ENCODE measurements at places on chromosomes 5 and 9.

DNA sequence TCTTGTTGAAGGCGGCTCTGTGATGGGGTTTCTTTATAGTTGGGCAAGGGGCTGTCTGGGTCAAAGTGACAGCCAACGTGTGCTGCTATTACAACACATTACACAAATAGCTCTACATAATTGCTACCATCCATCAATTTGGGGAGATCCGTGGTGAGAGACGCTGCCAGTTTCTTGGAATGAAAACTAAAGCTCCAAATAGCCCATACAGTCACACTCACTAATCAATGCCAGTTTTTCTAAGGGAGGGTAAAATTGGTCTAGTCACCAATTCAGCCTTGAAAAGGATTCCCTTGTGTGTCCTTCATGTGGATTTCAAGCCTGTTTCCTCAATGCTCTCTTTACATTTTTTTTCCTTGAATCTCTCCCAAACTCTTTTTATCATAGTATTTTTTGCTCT lies 343.3 kb upstream of the KLF4 start:
- H3K4me3 ChIP-seq = no peak overlapping the region
- DNase-seq = no peak
- H3K4me1 ChIP-seq = no peaks in the 10 kb centered on the region
- H3K36me3 ChIP-seq = no peaks in the 10 kb centered on the region
- no peak overlapping the region for H3K27ac ChIP-seq
- no peaks in the 10 kb centered on the region for H3K27me3 ChIP-seq

GRCh38 chr5:124301850-124302249 lies 444.6 kb downstream of the ZNF608 start:
- H3K36me3 ChIP-seq = no peaks in the 10 kb centered on the region
- no peak overlapping the region for H3K4me3 ChIP-seq
- no peaks in the 10 kb centered on the region for H3K4me1 ChIP-seq
- DNase-seq = no peak

DNA sequence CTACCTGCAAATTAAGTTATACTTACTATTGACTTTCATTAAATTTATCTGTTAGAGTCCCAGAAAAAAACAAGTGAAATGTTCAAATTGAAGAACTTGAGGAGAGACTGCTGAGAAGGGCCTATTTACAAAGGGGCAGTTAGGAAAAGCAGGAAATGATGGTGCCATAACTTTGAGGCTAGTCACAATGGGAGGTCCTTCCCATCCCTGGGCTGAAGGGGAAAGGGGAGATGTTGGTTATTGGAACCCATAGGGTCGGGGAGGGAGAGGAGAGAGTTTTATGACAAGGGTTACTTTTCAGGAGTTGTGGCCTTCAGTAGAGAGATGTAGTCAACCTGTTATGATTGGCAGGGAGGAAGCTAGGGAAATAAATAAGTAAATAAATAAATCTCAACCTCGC lies 169.1 kb downstream of the DMRT2 start:
- no peaks in the 10 kb centered on the region for H3K4me1 ChIP-seq
- H3K36me3 ChIP-seq = no peaks in the 10 kb centered on the region
- no peak for DNase-seq
- no peaks in the 10 kb centered on the region for H3K27me3 ChIP-seq
- no peak overlapping the region for H3K4me3 ChIP-seq

- no peaks in the 10 kb centered on the region for H3K27me3 ChIP-seq
- no peaks in the 10 kb centered on the region for H3K4me1 ChIP-seq
- H3K36me3 ChIP-seq = no peaks in the 10 kb centered on the region
Observed at GRCh38 chr5:178677429-178677828, 50.6 kb upstream of the CLK4 start.

- H3K27me3 ChIP-seq = no peaks in the 10 kb centered on the region
- no peak for DNase-seq
- no peak overlapping the region for H3K4me3 ChIP-seq
- H3K27ac ChIP-seq = no peak overlapping the region
- no peaks in the 10 kb centered on the region for H3K36me3 ChIP-seq
- H3K4me1 ChIP-seq = no peaks in the 10 kb centered on the region
Observed at GRCh38 chr5:66718374-66719002, 122.3 kb downstream of the MAST4 start.

DNA sequence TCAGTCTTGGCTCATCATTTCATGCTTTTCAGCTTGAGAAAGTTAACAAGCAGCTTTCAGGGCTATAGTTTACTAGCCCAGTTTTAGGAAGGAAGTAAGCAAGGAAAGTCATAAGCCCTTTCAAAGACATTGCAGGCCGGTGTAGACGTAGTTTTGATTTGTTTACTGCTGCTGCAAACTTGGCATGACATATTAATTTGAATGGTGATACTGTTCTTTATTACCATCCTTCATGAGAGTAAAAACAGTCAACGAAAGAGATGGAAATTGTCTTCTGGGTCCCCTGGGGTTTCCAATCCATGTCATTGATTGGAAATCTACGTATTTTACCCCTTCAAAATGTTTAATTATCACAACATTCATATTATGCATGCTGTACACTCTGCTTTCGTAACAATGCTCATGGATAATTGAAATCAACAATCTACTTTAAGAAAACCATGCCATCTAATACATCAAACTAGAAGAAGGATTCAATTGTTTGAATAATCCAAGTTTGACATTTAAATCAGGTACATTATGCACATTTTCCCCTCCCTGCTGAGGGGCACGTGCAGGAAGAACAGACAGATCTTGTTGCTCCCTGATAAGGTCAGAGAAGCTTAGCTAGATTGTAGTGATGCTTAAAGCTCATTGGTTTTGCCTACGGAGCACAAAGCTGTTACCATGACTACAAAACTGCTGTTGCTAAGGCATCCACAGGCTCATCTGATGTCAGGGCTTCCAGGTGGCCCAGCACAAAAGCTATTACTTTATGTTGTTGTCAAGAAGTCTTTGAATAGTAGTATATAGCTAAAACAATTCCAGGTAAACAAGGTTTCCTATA lies 139.9 kb upstream of the PRLR start:
- no peak for DNase-seq
- H3K4me1 ChIP-seq = no peaks in the 10 kb centered on the region
- H3K4me3 ChIP-seq = no peak overlapping the region
- peak overlapping the region; percentile 19 for H3K27ac ChIP-seq

GRCh38 chr9:109454601-109455155 lies 43.4 kb downstream of the PTPN3 start:
- no peak overlapping the region for H3K4me3 ChIP-seq
- H3K27ac ChIP-seq = no peak overlapping the region
- no peaks in the 10 kb centered on the region for H3K27me3 ChIP-seq

GRCh38 chr5:127970854-127971425 lies 112.6 kb upstream of the SLC12A2 start:
- no peak for DNase-seq
- no peak overlapping the region for H3K4me3 ChIP-seq
- no peak overlapping the region for H3K27ac ChIP-seq
- H3K36me3 ChIP-seq = no peaks in the 10 kb centered on the region
- no peaks in the 10 kb centered on the region for H3K27me3 ChIP-seq
- H3K4me1 ChIP-seq = no peaks in the 10 kb centered on the region

DNA sequence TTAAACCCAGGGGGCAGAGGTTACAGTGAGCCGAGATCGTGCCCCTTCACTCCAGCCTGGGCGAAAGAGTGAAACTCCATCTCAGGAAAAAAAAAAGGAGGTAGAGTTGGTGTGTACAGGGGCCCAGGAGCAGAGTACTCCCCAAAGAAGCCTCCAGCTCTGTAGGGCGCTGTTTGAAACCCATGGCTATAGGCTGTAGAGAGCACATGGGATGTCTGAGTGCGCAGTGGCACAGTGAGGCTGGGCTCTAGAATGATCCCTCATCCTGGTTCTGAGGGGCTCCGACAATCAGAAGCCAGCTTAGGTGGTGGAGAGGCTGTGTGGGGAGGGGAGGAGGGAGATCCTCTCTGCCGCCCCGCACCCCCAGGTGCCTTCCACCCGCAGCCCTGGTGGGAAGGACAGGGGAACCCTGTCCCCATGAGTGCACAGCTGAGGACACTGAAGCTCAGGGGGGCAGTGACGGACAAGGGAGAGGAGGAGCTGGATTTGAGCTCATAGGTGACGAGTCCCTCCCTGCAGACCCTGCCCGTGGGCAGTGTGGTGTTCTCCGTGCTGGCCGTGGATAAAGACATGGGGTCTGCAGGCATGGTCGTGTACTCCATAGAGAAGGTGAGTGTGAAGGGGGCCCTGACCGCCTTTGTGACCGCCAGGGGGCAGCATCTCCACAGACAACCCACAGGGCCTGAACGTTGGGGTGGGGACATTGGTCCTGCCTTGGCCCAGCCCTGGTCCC lies 24.6 kb downstream of the CDHR2 start:
- H3K4me3 ChIP-seq = no peak overlapping the region
- H3K27me3 ChIP-seq = no peaks in the 10 kb centered on the region
- no peaks in the 10 kb centered on the region for H3K4me1 ChIP-seq
- H3K36me3 ChIP-seq = no peaks in the 10 kb centered on the region

DNA sequence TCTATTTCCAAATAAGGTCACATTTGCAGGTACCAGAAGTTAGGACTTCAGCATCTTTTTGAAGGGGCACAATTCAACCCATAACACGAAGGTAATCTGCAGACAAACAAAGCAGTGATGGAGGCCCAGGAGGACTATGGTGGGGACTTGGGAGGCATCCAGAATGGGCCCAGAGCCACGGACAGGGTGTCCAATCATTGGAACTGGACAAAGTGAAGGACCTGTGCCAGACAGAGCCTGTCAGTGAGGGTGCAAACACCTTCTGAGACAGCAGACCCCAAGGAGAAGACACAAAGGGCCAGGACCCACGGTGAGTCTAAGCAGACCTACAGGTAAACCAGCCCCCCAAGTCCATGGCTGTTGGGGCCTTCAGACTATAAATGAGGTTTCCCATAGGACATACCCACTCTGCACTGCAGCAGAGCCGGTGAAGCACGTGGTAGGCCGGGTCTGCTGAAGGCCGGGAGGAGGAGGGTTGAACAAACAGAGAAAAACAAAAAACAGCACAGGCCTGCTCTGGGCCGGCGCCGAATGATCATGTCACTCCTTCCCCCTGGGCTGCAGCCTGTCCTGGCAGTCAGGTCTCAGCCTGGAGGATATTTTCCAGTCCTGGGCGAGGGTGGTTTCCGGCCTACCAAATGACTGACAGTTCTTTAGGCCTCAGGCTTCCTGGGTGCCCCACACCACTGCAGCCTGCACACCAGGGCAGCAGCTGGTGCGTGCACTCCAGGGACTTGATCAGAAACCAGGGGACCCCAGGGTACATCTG lies 84.4 kb downstream of the COL23A1 start:
- no peaks in the 10 kb centered on the region for H3K36me3 ChIP-seq
- no peak for DNase-seq

Data from uterus (tissue), 4 donors.